ENCODE measurements at places on chromosomes 4 and X. TPM values are rescaled to one million over a fixed set of nuclear protein-coding genes. Genes with fewer than 3 reads are reported as not detected.

RAB40AL gene
- not detected for polyA plus RNA-seq

DNA sequence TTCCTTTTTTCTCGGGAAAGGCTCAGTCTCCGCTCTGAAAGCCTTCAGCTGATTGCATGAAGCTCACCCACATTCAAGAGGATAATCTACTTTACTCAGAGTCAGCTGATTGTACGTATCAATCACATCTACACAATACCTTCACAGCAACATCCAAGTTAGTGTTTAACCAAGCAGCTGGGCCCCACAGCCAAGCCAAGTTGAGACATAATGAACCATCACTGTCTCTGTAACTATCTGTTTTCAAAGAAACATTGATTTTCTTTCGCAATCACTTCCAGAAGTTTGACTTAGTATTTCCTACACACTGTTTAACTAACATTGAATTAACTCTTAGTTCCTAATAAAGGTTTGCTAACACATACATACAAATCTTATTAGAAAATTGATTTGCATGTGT lies 40.3 kb downstream of the RWDD4 start:
- no peak for DNase-seq

CTAG1B gene
- polyA plus RNA-seq = not detected

DNA sequence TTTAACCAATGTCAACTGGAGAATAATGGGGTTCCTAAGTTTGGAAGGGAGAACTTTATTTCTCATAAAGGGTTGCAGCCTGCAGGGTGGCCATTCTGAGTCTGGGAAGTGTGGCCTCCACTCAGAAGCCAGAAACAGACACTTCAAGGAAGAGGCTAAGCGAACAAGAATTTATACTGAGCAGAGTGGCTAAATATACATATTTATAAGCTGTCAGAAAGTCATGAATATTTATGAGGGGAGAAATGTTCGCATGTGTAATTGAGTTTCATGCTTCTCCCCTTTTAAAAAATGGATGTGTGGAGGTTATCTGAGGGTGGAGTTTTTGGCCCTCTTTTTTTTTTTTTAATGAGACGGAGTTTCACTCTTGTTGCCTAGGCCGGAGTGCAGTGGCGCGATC lies 78.1 kb upstream of the PLAC8 start:
- DNase-seq = no peak

XAGE2 gene
- polyA plus RNA-seq = not detected

GRCh38 chr4:95129821-95130311 lies 372.1 kb downstream of the BMPR1B start:
- no peak for DNase-seq

CYSLTR1 gene
- 1.7 TPM for polyA plus RNA-seq
